ENCODE measurements at places on chromosomes 16 and 17.
A peak's percentile ranks its signal among the peaks of the same experiment; 100 is the strongest.

GRCh38 chr17:5587438-5588032 is 3.2 kb upstream of the NLRP1 start:
- DNase-seq, result peak; percentile 85

- no peak for DNase-seq
Observed at GRCh38 chr17:49705254-49705653, 2.5 kb downstream of the SLC35B1 start.

- no peak for DNase-seq
Observed at GRCh38 chr16:4391631-4392381, 20.2 kb downstream of the VASN start.

DNA sequence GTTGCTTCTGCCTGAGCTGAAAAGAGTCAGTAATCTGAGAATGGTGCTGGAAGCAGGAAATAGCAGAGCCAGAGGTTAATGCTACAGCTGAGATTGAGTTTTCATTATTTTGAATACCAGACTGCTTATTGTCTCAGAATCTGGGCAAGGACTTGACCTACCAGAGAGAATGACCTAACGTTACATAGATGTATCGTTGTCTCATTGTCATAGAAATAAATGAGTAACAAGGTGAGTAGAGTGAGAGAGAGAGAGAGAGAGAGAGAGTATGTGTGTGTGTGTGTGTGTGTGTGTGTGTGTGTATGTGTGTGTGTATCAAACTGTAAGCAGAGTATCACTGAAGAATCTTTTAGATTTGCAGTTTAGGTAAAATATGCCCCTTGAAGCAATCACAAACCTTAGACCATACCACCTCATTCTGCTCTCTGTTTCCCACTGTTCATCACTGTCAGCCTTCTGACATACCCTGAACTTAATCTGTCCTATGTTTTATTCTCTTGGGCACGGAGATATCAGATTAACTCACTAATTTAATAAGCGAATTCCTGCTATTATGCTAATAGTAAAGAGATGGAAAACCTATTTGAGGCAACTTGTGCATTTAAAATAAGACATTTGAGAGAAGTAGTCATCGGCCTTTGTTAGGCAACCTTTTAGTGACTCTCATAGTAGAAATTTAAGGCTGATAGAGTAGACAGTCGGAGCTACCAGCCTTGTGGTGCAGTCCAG is 87.8 kb downstream of the CYB561 start:
- DNase-seq, result no peak

DNA sequence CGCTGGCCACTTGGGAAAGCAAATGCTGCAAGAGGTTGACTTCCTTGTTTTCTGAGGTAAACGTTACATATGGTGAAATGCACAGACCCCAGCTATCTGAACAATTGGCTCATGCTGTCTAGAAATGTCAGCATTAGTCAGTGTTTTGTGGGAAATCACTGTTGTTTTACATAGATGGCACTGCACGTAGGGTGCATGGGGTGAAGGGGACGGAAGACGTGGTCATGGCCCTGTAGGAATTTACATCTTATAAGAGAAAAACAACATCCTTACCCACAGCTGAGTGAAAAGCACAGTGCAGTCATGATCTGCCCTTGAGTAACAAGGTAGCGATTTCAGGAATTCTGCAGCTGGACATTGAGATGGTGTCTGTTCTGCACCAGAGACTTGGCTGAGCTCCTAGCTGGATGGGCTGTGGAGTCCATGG is 15.2 kb downstream of the RPTOR start:
- no peak for DNase-seq

DNA sequence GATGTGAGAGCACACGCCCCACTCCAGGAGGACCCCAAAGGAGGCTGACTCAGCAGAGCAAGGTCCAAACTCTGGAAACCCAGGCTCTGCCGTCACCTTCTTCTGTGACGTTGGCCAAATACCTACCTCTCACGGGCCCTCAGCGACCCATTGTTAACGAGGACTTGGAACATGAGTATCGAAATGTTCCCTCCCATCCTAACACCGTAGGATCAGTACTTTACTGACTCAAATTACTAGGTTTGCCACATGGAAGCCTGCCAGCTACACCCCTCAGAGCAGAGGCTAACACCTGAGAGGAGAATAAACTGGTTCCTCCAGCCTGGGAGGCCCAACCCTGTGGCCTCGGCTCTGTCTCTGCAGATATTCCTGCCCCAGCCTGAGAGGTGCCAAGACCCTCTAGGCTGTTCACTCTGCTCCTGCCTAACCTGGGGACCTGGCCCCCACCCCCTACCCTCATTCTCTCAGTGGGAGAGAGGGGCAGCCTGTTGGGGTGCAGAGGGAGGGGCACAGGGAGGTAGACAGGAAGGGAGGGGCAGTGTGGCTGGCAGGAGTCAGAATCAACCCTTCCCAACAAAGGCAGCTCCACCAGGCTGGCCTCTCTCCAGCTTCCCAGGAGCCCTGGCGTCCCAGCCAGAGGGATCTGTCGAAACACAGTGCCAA is 4.4 kb downstream of the PITPNM3 start:
- no peak for DNase-seq

DNA sequence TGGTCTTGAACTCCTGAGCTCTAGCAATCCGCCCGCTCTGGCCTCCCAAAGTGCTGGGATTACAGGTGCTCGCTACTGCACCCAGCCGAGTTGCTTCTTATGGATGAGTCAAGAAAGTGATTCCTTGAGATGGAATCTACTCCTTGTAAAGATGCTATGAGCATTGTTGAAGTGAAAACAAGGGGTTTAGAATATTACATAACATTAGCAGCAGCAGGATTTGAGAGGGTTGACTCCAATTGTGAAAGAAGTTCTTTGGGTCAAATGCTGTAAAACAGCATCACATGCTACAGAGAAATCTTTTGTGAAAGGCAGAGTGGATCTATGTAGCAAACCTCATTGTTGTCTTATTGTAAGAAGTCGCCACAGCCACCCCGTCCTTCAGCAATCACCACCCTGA is 72.7 kb downstream of the NT5M start:
- no peak for DNase-seq

DNA sequence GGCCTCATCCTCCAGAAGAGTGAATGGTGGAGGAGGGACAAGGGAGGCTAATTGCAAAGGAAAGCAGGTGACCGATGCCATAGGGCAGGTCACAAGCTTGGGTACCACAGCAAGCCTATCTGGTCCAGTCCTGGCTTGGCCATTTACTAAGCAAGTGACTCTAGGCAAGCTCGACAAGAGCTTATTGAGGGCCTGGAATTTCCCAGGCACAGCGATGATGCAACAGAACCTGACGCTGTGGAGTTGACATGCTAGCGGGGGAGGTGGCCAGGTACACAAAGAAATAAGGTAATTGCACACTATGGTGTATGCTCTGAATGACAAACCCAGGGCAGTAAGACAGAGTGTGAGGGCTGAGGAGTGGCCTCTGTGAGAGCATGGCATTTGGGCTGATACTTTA is 98.5 kb downstream of the PGS1 start:
- DNase-seq, result no peak

- DNase-seq, result no peak
Observed at GRCh38 chr17:39194089-39194984, 3.1 kb downstream of the CACNB1 start.

DNA sequence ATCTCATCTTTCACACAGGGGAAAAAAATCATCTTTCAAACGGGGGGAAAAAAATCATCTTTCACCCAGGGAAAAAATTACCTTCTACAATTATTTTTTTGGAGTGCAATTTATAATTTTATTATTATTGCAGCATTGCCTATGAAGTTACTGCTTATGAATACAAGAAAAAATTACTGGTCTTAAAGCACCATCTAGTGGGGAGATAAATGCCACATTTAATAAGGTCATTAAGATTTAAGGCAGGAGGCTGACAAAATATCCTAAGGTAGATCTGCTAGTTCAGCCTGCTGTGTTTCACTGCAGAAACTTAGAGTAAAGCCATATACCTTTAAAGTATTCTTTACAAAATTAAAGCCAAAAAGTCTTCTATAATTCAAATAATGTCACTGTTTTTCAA is 13.7 kb downstream of the SHCBP1 start:
- DNase-seq, result no peak

- no peak for DNase-seq
Observed at GRCh38 chr16:89033796-89034572, 57.0 kb upstream of the CBFA2T3 start.

- no peak for DNase-seq
Observed at GRCh38 chr16:13426269-13426668, 493.7 kb upstream of the ERCC4 start.

- DNase-seq, result no peak
Observed at GRCh38 chr16:89779231-89779908, 37.1 kb downstream of the FANCA start.

DNA sequence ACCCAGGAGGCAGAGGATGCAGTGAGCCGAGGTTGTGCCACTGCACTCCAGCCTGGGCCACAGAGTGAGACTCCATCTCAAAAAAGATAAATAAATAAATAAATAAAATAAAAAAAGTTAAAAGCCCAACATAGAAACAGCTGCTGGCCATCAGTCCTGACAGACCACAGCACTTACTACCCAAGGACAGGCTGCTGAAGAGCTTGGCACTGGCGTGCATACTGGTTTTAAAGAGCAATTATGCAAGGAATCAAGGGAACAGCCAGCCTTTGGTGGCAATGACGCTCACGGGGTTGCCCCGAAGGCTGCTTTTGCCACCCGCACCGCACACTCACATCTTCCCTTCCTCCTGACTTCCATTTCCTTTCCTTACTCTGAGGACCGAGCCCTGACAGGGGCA is 4.2 kb downstream of the PLD6 start:
- no peak for DNase-seq

GRCh38 chr17:19305256-19305655 is 57.3 kb downstream of the B9D1 start:
- no peak for DNase-seq

DNA sequence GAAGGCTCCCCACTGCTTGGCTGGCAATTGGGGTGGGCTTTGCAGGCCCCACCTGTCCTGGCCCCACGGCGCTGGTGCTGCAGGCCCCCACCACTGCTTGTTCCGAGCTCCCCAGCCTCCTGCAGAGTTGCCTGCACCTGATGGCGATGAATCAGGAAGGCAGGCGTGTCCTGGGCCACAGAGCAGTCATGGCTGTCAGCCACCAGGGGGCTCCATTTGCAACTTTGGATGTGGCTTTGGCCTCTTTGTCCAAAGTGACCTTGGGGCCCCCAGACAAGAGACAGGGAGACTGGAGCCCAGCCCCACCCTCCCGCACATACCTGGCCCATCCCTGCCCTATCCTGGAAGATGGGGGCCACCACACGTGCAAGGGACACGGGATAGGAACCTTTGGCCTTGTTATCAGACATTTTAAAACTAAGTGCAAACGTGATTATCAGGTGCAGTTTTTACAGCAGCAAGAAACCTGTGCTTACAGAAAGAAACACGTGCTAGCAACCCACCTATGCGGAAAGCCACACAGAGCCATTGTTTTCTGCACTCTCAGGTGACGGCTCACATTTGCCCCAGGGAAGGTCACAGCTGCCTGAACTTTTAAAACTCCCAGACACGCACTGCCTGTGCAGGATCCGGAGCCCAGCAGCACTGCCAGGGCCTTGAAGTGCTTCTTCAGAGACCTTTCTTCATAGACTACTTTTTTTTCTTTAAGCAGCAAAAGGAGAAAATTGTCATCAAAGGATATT is at the start of gene DNASE1:
Gene DNASE1, plus strand, starts transcription at position 443 of the 743 bp plus-strand sequence. CDS start 683 bp downstream, outside the sequence.
- peak; percentile 57 for DNase-seq

- no peak for DNase-seq
Observed at GRCh38 chr17:10271106-10271562, 72.7 kb upstream of the GAS7 start.

DNA sequence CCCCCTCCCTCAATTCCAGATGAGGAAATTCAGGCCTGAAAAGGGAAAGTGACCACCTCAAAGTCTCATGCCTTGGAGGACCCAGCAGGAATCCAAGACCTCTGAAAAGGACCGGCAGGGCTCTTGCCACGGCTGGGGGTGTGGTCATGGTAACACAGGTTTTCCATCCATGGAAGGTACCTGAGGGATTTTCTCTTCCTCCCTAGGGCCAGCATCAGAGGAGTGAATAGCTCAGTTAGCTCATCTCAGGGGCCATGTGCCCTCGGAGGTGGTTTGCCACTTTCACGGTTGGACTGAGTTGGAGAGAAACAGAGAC is 1.3 kb downstream of the CIITA start:
- no peak for DNase-seq

GRCh38 chr16:58471209-58471975 is 28.6 kb upstream of the NDRG4 start:
- DNase-seq, result no peak

DNA sequence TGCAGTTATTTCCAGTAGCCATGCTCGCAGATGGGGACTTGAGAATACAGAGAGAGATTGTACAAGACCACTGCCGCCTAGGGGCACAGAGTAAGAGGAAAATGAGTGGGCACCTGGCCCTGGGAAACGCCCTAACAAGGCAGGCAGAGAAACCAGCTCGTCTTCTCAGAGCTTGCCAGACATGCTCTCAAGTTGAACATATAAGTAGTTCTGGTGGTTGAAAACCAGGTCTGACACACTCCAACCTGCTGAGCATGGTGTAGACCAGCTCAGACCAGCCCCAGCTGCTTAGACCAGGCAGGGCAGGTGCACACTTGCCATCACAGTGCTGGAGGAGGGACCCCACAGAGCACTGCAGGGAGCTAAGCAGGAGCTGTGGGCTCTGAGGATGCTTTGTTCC is 250.5 kb downstream of the CPPED1 start:
- no peak for DNase-seq

GRCh38 chr17:37111329-37111728 is 162.6 kb downstream of the AATF start:
- DNase-seq, result no peak

GRCh38 chr16:63983401-63983800 is 1138.5 kb downstream of the CDH11 start:
- no peak for DNase-seq

DNA sequence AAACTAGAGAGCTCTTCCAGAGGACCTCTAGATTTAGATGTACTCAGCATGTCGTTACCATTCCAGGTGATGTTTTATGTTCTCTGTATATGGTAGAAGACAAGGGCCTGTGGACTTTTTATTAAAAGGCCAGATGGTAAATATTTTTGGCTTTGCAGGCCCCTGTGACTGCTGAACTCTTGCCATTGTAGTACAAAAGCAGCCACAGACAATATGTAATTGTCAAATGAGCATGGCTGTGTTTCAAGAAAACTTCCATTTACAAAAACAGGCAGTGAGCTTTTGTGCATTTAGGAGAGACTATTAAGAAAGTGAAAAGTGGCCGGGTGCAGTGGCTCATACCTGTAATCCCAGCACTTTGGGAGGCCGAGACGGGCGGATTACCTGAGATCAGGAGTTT is 4.6 kb downstream of the NIP7 start:
- no peak for DNase-seq
